ENCODE measurements at places on chromosomes 2 and 18. TPM values are rescaled to one million over a fixed set of nuclear protein-coding genes. Genes with fewer than 3 reads are reported as not detected.

Gene COL4A3
- total RNA-seq, result not detected

GRCh38 chr2:44813658-44814057 lies 127.8 kb upstream of the SIX3 start:
- no peak for DNase-seq

GRCh38 chr18:136433-136832 lies 21.9 kb upstream of the USP14 start:
- DNase-seq, result no peak

- DNase-seq, result no peak
Observed at GRCh38 chr2:137521653-137522619, 442.3 kb upstream of the HNMT start.

GRCh38 chr18:67590571-67591141 lies 74.1 kb upstream of the DSEL start:
- no peak for DNase-seq

Gene ANKRD62
- total RNA-seq, result not detected

Gene CD226
- total RNA-seq, result 50.9 TPM

Gene COBLL1
- total RNA-seq, result 0.17 TPM

Gene TTN
- 11.9 TPM for total RNA-seq

Gene FEV
- total RNA-seq, result not detected

DNA sequence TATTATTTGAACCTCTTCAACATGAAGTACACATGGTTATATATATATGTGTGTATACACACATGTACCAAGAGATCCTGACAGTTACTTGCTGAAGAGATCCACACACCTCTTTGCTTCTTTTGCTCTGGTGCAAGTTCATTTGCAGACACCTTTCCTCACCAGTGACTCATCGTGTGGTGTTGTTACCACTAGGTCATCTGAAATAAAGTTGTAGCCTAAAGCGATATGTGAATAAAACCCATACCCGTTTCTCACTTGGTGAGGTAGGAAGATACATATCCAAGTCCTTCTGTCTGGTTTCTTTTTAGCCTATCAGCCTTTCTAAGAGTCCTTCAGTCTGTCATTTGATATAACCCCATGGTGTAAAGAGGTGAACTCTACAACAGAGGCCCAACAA lies 379.4 kb upstream of the RAB12 start:
- no peak for DNase-seq

DNA sequence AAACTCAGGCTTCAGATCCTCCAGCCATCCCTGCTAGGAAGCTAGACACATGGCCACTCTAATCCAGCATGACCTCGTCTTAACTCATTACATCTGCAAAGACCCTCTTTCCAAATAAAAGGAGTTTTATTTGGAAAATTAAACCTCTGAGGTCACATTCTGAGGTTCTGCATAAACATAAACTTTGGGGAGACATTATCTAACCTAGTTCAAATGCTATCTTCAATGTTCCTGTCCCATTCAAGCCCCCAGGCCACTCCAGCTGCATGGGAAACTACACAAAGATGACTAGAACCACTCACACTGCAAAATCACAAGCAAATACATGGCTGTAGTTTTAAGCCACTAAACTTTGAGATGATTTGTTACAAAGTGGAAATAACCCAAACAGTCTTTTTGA lies 99.0 kb upstream of the RNF152 start:
- no peak for DNase-seq

Gene CNTNAP5
- not detected for total RNA-seq

DNA sequence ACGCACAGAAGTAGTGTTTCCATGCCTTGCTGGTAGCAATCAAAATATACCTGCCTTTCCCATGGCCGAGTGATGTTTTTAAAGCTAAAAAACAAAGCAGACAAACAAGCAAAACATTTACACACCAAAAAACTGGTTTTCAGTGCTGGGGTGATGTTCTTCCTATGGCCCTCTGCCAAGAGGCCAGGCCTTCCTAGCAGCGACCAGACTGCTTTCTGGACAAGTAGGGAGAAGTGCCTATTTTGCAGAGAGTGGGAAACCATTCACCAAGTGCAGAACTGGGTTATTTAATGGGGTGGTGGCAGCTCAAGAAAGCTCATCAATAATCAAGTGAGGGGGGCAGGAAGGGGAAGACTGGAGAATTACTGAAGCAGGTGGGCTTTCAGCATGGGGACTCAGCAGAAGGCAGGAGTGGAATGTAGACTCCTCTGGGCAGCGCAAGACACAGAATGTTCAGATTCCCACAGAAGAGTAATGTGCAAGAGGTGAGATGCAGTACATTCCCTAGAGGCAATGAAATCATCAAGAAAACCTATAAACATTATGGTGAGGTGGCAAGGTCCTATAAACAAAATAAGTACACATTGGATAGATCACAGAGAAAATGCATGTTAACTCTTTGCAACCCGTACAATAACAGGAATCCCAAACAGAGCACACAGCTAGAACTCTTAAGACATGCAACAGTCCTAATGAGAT lies 44.0 kb downstream of the CPO start:
- DNase-seq, result no peak

Gene CD8B2
- 8.6 TPM for total RNA-seq

DNA sequence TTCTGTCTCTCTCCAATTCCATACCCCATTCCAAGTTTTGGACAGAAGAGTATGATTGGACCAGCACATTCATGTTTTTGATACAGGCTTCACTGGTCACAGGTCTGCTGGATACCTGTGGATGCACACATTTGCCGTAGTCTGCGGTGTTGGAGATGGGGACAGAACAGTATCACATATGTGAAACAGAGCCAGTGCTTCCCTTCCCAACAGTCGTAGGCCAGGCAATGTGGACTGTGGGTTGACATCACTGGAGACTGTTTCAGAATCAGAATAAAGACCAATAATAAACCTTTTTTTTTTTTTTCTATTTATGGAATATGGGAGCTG lies 18.7 kb downstream of the ACSL3 start:
- no peak for DNase-seq

DNA sequence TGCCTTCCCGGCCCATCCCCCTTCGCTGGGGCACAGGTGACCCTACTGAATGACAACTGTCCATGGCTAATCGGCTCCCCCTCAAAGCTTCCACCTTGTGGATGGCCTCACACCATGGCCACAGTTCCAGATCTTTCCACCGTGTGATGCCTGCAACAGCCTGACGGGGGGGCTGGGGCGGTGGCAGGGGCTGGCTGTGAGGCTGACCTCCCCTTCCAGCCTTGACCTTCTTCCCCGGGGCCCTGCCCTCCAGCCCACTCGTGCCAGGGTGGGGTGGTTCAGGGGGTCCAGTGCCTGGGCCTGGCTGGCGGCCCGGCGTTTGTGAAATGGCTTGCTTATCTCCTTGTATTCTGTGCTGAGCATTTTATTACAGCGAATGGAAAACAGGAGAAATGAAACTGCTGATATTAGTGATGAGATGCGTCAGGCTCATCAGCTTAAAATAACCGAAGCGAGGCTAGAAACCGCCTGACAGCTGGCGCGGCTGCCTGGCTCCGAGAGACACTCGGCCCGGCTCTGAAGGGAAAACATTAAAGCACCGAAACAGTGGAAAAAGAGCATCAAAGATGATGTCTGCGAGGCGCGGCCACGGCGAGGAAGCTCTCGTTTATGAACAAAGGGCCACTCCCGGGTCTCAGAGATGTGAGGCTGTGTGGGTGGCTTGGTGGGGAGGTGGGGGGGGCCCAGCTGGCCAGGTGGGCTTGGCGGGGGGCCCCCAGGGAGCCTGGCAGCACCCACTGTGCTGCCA lies 916 bp upstream of the PDCD1 start:
- DNase-seq, result no peak

DNA sequence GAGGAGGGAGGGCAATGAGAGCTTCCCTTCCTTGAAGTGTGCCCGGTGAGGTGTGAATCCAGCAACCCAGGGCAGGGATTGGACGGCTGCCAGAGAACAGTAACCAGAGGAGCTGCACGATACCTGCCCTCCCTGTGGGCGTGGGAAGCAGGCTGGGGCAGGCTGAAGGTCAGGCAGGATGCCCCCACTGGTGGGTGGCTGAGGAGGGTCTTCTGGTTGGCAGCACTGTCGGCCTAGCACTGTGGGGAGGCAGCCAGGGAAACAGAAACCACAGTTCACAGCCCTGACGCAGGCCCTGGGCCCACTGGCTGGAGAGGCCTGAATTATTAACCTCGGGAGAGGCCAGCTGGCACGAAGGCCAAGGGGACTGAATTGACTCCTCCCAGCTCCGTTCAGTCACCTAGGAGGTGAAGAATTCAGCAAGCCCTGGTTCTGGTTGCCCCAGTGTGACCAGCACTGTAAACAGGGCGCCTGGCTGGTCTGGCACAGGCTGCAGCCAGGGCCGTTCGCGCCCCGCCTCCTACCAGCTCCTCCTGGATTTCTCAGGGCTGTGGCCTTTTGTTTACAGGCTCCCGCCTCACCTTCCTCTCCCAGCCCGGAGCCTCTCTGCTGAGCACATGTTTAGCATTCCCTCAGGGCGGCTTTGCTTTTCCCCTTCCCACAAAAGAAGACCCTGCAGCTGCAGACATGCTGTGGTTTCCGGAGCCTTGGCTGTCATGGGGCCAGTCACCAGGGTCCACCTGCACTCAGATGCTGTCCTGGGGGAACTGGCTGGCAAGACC lies 97.8 kb downstream of the B3GNT2 start:
- no peak for DNase-seq

Gene CNOT9
- total RNA-seq, result 79.5 TPM

DNA sequence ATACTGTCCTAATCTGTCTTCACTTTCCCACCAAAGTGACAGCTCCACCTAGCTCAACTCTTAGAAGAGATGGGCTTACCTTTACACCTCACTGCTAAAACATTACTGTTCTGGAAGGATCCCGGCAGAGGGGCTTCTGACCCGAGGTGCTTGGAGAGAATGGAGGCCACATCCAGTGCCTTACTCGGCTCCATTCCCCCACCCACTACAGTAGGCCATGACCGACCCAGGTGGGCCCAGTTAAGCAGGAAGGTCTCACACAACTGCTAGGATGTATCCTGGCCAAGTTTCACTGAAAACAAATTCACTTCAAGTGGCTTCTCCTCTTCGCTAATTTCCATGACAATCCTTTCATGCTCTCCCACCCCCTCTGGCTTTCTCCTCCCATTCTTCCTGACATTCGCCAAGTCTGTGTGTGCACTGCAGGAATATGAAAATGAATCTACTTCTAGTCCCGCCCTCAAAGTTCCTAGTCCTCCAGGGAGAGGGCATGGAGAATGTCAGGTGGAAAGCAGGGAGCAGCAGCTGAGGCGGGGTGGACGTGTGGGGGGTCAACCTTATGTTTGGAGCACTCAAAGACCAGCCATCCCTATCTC lies 11.8 kb downstream of the WIPF1 start:
- DNase-seq, result no peak

- peak; percentile 11 for DNase-seq
Observed at GRCh38 chr2:1586923-1587840, 157.1 kb downstream of the PXDN start.

Gene MOCOS
- total RNA-seq, result 0.19 TPM

Gene GPBAR1
- 0.71 TPM for total RNA-seq

GRCh38 chr2:165601928-165602521 lies 132.5 kb downstream of the CSRNP3 start:
- no peak for DNase-seq

Gene RIT2
- total RNA-seq, result not detected

GRCh38 chr18:58781627-58782194 lies 83.0 kb upstream of the ZNF532 start:
- DNase-seq, result peak; percentile 57

All from activated naive CD8-positive, alpha-beta T cell treated with anti-CD3 and anti-CD28 coated beads, Interleukin-2, amount 10 ng/mL, durations not matched to agents 7 days and 5 days (primary cell).